Airway epithelial cell (primary cell): ENCODE measurements at places on chromosomes 5 and 9. TPM values are rescaled to one million over a fixed set of nuclear protein-coding genes. Genes with fewer than 3 reads are reported as not detected.

The IGFBPL1 gene
- total RNA-seq = 0.71 and 1.5 TPM in 2 replicates

The RNF183 gene
- total RNA-seq = 0.21 TPM in 1 of 2 replicates, not detected in the other

The THBS4 gene
- 0.19 and 0.42 TPM in 2 replicates for total RNA-seq

The STC2 gene
- 27.8 and 51.6 TPM in 2 replicates for total RNA-seq

The TRIM52 gene
- 1.5 and 3.7 TPM in 2 replicates for total RNA-seq

The FAM240B gene
- total RNA-seq = not detected in 2 replicates
